GM12892 (cell line): ENCODE measurements at places on chromosomes 13 and 19.
A peak's percentile ranks its signal among the peaks of the same experiment; 100 is the strongest.

DNA sequence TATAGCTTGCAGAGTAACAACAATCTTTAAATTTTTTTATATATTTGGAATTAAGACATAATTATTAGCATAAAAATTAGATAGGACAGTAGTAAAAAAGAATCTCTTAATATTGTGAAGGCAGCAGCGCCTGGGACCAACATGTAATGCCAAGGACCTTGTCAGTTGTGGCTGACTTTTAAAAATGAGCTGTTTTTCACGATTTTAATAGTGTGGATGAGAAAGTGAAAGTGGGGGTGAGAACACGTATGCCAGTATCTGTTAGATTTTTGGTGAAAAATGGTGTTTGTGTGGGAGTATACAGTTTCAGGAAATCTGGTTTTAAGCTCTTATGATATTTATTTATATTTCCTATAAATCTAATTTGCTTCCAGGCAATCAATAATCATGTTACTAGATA lies 125.2 kb downstream of the LMO7 start:
- no peak for DNase-seq

GRCh38 chr13:43085545-43085944 lies 62.2 kb downstream of the DNAJC15 start:
- no peak for DNase-seq

GRCh38 chr19:18980432-18981020 lies 39.5 kb upstream of the HOMER3 start:
- DNase-seq: no peak

- DNase-seq: no peak
Measured at GRCh38 chr19:42693760-42694350, 46.4 kb downstream of the PSG3 start.

GRCh38 chr19:49968279-49968922 lies 7.4 kb upstream of the SIGLEC11 start:
- DNase-seq: no peak

DNA sequence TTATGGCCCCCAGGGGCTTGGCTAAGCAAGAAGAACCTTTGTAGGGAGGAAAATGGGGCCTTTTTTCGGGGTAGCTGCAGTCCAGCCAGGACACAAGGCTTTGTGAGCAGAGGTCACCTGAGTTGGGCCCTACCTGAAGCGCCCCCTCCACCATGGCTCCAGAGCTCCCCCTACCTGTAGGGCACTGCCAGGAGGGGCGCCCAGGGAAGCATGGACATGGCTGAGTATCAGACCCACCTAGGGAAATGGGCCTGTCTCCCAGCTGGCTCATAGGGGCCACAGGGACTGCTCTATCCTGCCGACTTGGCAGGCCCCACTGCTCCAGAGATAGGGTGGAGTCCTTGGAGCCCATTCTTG lies 9.0 kb upstream of the CEBPA start:
- DNase-seq: no peak

DNA sequence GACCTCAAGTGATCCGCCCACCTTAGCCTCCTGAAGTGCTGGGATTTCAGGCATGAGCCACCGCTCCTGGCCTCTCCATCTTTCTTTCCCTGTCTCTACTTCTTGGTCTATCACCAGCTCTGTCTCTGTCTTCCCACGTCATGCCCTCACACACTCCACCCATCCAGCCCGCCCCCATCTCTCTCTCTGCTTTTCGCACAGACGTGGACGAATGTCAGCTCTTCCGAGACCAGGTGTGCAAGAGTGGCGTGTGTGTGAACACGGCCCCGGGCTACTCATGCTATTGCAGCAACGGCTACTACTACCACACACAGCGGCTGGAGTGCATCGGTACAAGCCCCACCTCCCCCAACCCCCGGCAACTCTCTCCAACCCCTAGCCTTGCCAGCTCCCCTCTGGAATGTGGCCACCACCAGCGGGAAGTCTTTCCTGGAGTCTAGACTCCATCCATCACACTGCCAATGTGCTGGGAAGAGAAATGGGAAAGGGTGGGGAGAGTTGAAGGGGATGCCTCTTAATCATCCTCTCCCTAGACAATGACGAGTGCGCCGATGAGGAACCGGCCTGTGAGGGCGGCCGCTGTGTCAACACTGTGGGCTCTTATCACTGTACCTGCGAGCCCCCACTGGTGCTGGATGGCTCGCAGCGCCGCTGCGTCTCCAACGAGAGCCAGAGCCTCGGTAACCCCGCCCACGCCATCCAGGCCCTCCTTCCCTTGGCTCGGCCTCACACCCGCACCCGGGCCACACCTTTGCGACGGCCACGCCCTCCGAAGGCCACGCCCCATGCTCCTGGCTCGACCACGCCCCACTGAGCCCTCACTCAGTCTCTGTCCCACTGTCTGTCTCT lies 22.5 kb downstream of the LTBP4 start:
- no peak for DNase-seq

DNA sequence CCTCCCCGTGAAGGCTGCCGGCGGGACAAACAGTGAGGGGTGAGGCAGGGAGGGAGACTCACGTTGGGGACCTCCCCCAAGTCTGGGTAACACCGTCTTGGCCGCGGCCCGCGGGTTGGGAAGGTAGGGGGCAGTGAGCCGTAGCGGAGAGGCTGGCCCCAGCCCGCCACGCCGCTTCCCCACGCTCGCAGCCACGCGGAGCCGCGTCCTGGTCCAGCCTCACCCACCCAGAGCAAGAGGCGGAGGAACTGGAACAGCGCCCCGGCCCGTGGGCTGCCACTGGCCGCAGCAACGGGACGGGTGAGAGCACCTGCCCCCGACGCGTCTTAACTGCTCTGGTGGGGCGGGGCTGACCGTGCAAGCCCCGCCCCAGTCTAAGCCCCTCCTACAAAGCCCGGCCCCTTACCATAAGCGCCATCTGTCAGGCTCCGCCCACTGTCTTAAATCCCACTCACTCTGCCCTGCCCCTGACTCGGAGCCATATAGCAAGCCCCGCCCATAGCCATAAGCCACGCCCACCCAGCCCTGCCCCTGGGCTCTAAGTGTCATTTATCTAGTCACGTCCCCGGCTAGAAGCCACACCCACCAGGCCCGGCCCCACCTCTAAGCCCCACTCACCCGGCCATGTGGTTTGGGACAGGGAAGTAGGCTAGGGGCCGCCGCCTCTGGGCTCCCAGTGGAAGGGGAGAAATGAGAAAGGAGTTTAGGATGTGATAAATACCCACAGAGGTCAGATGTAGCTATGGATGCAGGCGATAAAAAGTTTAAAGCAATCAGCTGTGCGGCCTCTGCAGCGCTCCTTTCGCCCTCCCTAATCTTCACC lies 2.1 kb upstream of the CCL25 start:
- DNase-seq: peak; percentile 85

DNA sequence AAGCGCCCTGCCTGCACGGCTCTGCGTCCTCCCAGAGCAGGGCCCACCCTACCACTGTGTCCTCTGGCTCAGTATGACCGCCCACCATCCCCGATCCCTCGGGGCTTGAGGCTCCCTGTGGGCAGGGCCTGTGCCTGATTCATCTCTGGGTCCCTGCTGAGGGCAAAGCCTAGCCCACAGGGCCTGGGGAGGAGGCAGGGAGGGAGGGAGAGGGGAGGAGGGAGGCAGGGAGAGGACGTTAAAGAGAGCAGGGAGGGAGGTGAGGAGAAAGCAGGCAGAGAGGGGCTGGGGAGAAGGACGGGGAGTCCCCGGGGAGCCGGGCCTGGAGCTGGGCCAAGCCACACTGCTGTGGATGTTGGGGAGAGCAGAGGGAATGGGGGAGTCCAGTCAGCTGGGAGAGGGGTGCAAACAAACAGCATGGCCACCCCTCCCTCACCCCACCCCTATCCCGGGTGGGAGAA lies 4.0 kb upstream of the ERFL start:
- DNase-seq: no peak

GRCh38 chr19:39833464-39834286 lies at the start of gene DYRK1B:
Gene DYRK1B (minus strand): TSS chr19:39834162. CDS start chr19:39831867, 2,295 bp downstream.
- DNase-seq: peak; percentile 97

GRCh38 chr19:12284631-12285030 lies 10.1 kb downstream of the ZNF44 start:
- no peak for DNase-seq

DNA sequence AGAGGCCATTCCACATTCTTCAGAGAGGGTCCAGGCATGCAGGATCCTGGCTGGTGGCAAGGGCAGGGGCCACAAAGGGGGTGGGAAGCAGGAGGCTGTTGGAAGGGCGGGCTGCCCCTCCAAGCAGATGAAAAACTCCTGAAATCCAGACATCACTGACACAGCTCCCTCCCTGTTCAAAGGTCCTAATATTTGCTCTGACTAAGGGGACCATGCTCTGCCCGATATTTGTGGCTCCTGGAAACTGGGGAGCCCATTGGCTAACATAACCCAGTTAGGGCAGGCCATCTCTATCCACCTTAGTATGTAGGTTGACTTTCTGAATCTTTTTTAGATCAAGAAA lies 3.3 kb upstream of the CDX2 start:
- no peak for DNase-seq

GRCh38 chr13:51970349-51970748 lies 40.9 kb downstream of the ATP7B start:
- DNase-seq: no peak

DNA sequence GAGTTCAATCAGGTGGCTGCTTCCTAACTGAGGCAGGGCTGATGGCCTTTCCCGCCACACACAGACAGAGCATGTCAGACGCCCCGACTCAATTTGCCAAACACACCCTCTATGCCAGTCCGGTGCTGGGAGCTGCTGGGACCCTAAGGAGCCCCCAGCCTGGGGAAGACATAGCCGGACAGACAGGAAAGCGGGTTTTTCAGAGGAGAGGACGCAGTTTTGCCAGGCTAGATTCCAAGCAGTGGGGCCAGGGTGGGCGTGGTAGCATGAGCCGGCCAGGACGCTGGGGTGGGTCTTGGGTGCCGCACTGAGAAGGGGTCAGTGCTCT lies 19.8 kb downstream of the MAST3 start:
- no peak for DNase-seq
